Mesothelial cell of epicardium (in vitro differentiated cells): ENCODE measurements at places on chromosomes 2 and 18. TPM values are rescaled to one million over a fixed set of nuclear protein-coding genes. Genes with fewer than 3 reads are reported as not detected.

GRCh38 chr2:8965216-8965969 is 38.1 kb downstream of the MBOAT2 start:
- DNase-seq = no peak
- H3K27me3 ChIP-seq = no peaks in the 10 kb centered on the region
- H3K36me3 ChIP-seq = peaks cover 17% of the 10 kb centered on the region
- H3K4me1 ChIP-seq = no peaks in the 10 kb centered on the region

DNA sequence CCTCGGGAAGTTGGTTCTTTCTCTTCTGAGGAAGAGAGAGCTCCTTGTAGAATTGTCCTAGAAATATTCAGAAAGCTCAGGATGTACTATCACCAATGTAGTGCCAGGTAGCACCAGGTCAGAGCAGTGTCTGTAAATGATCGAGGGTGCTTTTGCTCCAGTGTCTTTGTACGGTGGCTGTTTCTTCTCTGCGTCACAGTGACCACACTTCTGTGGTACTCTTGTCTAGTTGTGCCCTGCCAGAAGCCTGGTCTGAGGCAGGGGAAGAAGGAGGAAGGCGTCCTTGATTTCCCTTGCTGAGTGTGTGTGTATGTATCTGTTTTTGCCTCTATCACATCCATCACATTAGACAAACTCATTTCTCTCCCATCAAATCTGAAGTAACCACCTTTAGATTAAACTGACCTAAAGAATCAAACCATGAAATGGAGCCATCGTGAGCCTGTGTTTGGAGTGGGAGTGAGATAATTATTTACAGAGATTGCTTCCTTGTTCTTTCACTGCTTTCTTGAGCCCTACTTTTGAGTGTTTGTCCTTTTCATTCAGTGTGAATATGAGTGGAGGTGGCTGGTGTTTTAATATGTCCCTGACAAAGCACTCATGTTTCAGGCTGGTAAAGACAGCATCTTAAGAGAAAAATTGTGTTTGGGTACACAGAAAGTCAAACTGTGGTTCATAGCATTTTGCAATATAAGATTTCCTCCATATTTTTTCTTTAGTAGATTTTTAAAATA is 97.2 kb downstream of the ACOXL start:
- H3K36me3 ChIP-seq = no peaks in the 10 kb centered on the region
- H3K4me3 ChIP-seq = no peak overlapping the region
- no peak for DNase-seq
- no peak overlapping the region for H3K27ac ChIP-seq
- H3K27me3 ChIP-seq = peaks cover 56% of the 10 kb centered on the region

GRCh38 chr2:219782737-219783348 is 155.4 kb downstream of the SLC4A3 start:
- DNase-seq = no peak
- no peak overlapping the region for H3K27ac ChIP-seq
- peaks cover 13% of the 10 kb centered on the region for H3K27me3 ChIP-seq
- no peaks in the 10 kb centered on the region for H3K36me3 ChIP-seq

- H3K27me3 ChIP-seq = peaks cover 36% of the 10 kb centered on the region
- H3K4me3 ChIP-seq = peak overlapping the region; percentile 65
- H3K27ac ChIP-seq = no peak overlapping the region
- H3K36me3 ChIP-seq = no peaks in the 10 kb centered on the region
- peaks cover 35% of the 10 kb centered on the region for H3K4me1 ChIP-seq
Observed at GRCh38 chr2:143936848-143937722, 582.8 kb downstream of the ZEB2 start.

DNA sequence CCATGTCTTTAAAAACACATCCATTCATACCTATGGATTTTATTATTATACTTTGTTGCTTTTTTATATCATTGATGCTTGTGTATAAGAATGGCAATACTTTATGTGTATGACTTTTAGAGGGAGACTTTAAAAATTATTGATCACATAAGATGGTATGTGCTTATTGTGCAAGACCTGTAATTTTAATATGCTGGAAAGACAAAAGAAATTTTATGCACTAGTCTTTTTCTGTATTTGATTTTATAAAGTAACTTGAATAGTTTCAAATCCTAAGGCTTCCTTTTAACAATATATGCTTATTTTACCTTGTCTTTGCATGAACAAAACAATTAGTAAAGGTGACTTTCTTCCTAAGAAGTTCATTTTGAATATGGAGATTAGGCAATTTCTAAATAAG is 226.4 kb downstream of the PARD3B start:
- no peak overlapping the region for H3K4me3 ChIP-seq
- no peaks in the 10 kb centered on the region for H3K36me3 ChIP-seq
- H3K27me3 ChIP-seq = no peaks in the 10 kb centered on the region
- DNase-seq = no peak
- H3K27ac ChIP-seq = no peak overlapping the region

- H3K36me3 ChIP-seq = peaks cover 28% of the 10 kb centered on the region
- DNase-seq = no peak
- no peak overlapping the region for H3K4me3 ChIP-seq
- no peaks in the 10 kb centered on the region for H3K27me3 ChIP-seq
- H3K4me1 ChIP-seq = peaks cover 6% of the 10 kb centered on the region
- H3K27ac ChIP-seq = no peak overlapping the region
Observed at GRCh38 chr18:24369426-24369825, 28.2 kb downstream of the OSBPL1A start.

- H3K4me1 ChIP-seq = no peaks in the 10 kb centered on the region
- H3K27me3 ChIP-seq = no peaks in the 10 kb centered on the region
- DNase-seq = no peak
- H3K4me3 ChIP-seq = no peak overlapping the region
Observed at GRCh38 chr18:23012249-23012648, 79.1 kb downstream of the RBBP8 start.

DNA sequence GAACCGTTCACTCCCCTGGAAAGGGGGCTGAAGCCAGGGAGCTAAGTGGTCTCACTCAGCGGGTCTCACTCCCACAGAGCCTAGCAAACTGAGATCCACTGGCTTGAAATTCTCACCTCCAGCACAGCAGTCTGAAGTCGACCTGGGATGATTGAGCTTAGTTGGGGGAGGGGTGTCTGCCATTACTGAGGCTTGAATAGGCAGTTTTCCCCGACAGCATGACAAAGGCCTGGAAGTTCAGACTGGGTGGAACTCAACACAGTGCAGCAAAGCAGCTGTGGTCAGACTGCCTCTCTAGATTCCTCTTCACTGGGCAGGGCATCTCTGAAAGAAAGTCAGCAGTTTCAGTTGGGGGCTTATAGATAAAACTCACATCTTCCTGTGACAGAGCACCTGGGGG is 292.5 kb downstream of the NUP35 start:
- peaks cover 12% of the 10 kb centered on the region for H3K4me1 ChIP-seq
- no peak overlapping the region for H3K4me3 ChIP-seq
- DNase-seq = no peak
- no peak overlapping the region for H3K27ac ChIP-seq
- peaks cover 2% of the 10 kb centered on the region for H3K36me3 ChIP-seq

DNA sequence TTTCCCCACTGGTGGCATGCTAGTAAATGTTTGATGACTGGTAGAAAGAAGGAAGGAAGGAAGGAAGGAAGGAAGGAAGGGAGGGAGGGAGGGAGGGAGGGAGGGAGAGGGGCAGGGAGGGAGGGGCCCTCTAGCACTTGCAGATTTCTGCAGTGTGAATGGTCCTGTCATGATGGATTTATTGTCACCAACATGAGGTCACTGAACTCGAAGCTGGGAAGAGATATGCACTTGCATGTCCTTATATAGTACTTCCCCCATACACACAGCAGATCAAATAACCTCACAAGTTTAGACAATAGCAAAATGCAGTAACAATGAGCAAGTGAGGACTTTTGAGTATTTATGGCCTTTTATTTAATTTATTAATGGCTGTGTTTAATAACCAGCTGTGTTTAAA is 44.5 kb upstream of the CXCR4 start:
- no peak for DNase-seq
- H3K27me3 ChIP-seq = no peaks in the 10 kb centered on the region
- no peak overlapping the region for H3K4me3 ChIP-seq
- no peak overlapping the region for H3K27ac ChIP-seq
- H3K4me1 ChIP-seq = no peaks in the 10 kb centered on the region

DNA sequence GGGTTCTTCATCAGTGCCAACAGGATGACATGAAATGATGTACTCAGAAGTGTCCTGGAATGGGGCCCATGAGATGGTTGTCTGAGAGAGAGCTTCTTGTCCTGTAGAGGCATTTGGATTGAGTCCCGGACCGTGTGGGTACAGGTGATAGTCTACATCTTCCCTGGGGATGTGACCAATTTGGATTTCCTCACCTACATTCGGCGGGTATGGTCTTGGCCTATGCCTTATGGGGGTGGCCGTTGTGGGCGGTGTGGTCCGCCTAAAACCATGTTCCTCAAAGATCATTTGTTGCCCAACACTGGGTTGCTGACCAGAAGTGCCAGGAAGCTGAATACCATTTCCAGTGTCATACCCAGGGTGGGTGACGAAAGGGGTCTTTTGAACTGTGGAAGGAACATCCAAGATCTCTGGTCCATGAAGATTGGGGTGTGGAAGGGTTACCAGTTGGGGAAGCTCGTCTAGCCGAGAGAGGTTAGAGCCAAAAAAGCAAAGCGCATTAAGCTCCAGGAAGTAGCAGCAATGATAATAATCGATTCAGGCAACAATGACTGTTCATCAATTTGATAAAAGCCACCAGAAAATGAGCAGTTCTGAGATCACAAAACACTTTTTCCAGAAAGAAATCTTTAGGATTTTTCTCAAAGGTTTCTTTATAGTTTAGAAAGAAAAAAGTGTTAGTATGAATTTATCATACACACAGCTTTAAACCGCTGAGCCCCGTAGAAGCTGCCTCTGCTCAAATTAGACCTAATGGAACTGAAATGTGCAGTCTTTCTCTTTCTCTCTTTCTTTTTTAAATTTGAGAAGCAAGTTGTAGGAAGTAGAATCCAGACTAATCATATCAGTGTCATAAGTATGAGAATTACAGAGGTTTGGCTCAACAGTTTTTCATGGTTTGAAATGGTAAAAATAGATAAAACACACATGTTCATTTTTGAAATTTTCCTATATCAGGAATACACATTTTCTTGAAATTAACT is 60.3 kb downstream of the ATIC start:
- H3K4me1 ChIP-seq = no peaks in the 10 kb centered on the region
- H3K27ac ChIP-seq = no peak overlapping the region
- H3K36me3 ChIP-seq = peaks cover 43% of the 10 kb centered on the region
- H3K4me3 ChIP-seq = no peak overlapping the region
- DNase-seq = no peak

DNA sequence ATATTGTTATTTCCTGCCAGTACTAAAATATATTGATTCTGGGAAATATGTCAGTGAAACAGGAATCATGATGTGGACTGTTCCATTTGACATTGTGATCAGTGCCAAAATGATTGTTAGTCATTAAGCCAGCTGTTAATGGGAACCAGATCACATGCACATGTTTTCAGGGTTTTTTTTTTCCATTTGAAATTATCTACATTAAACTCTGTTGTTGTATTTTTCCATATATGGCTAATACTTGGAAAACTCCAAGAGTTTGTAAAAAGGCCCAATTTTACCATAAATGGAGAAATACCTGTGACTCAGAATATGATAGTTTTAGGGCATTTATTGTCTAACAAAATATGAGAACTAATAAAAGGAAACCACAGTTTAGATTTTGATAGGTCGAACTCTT is 13.4 kb downstream of the ITGAV start:
- H3K27me3 ChIP-seq = no peaks in the 10 kb centered on the region
- H3K27ac ChIP-seq = no peak overlapping the region
- peaks cover 5% of the 10 kb centered on the region for H3K36me3 ChIP-seq
- no peak for DNase-seq
- H3K4me3 ChIP-seq = no peak overlapping the region

DNA sequence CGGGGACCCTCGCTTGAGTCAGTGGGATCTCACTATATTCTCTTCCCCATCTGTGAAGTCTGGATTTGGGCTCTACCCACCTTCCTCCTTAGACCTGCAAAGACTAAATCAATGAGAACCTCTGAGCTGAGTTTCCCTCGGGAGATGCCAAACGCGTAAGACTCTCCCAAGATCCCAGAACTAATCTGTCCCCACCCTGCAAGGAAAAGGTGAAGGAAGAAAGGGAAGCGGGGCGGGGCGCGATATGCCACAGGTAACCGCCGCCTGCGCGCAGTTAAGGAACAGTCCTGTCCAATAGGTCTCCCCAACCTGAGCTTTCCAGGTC is 780 bp downstream of the SRD5A2 start:
- H3K4me3 ChIP-seq = no peak overlapping the region
- H3K27me3 ChIP-seq = peaks cover 80% of the 10 kb centered on the region
- no peaks in the 10 kb centered on the region for H3K36me3 ChIP-seq
- peaks cover 2% of the 10 kb centered on the region for H3K4me1 ChIP-seq
- DNase-seq = no peak

DNA sequence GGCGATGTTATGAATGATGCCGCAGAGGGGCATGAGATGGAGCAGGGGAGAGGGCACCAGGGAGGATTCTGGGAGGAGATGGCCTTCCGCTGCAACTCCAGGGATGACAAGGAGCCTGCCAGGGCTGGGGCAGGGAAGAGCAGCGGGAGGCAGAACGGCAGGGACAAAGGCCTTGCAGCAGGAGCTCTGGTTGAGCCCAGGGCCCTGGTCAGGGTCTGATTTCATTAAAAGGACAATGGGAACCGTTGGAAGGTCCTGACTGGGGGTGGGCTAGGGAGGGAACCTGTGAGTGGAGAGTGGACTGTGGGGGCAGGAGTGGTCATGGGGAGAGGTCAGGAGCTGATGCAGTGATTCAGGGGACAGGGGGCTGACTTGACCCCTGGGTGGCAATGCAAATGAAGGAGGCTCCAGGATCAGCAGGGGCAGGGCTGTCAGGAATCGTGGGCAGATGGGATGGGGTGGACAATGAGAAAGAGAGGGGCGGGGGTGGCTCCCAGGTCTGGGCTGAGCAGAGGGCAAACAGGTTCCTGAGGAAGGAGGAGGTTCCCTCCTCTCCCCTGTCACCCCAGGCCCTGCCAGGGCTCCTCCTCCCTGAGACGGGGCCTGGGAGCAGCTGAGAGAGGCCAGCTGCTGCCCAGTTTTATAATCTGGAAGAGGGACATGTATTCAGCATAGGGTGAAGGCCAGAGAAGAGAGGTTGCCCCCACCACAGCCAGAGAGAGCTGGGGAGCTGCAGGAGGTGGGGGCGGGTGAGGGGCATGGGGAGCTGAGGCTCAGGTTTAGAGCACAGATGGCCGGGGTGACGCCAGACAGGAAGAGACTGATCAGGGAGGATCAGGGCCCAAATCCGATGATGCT is 7.3 kb upstream of the DUSP2 start:
- H3K36me3 ChIP-seq = no peaks in the 10 kb centered on the region
- no peak overlapping the region for H3K4me3 ChIP-seq
- no peak overlapping the region for H3K27ac ChIP-seq
- H3K27me3 ChIP-seq = no peaks in the 10 kb centered on the region
- H3K4me1 ChIP-seq = peaks cover 25% of the 10 kb centered on the region

The BMP10 gene
- 0.13 TPM in 1 of 3 replicates, not detected in the others for total RNA-seq

The STPG4 gene
- 0.27 to 0.52 TPM in 2 of 3 replicates, not detected in the other for total RNA-seq

The VSNL1 gene
- total RNA-seq = 0.61 to 0.95 TPM (median 0.83 TPM) in 3 replicates

The SKA1 gene
- 5.0 to 5.9 TPM (median 5.5 TPM) in 3 replicates for total RNA-seq

The PDE1A gene
- 1.2 to 1.9 TPM (median 1.6 TPM) in 3 replicates for total RNA-seq

The PAX3 gene
- total RNA-seq = 0.25 to 0.41 TPM in 2 of 3 replicates, not detected in the other

The TCF7L1 gene
- 44.4 to 48.3 TPM (median 45.7 TPM) in 3 replicates for total RNA-seq

The SDC1 gene
- total RNA-seq = 45.5 to 50.7 TPM (median 48.3 TPM) in 3 replicates
